ENCODE measurements at places on chromosomes 5 and 9. TPM values are rescaled to one million over a fixed set of nuclear protein-coding genes. Genes with fewer than 3 reads are reported as not detected.

GRCh38 chr5:63351164-63351563, 611.1 kb downstream of the HTR1A start:
- no peak for DNase-seq

DNA sequence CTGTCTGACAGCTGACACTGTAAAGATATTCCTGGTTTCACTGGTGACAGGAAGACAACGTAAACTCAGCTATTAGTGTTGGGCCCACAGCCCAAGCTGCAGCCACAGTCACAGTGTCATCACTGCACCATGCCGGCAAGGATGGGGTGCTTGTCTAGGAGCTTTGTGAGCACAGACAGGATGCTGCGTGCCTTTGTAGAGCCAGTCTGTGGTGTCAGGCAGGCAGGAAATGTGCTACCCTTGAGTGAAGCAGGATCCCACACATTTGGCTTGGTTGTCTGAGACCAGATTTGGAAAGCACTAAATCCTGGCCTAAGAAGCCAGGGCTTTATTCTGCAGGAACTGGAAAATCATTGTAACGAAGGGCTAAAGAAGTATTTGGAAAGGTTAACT, 121.6 kb upstream of the ADAMTS16 start:
- DNase-seq: peak; percentile 1

DNA sequence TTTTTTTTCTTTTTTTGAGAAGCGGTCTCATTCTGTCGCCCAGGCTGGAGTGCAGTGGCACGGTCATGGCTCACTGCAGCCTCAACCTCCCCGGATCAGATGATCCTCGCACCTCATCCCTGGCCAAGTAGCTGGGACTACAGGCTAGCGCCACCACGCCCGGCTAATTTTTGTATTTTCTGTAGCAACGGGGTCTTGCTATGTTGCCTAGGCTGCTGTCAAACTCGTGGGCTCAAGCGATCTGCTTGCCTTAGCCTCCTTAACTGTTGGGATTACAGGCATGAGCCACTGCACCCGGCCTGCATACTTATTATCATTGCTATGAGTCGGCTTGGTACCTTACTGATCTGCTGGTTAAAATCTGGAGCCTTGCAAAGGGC, 790 bp upstream of the IARS1 start:
- no peak for DNase-seq

GRCh38 chr5:142097681-142098080, 10.9 kb upstream of the NDFIP1 start:
- DNase-seq: no peak

DNA sequence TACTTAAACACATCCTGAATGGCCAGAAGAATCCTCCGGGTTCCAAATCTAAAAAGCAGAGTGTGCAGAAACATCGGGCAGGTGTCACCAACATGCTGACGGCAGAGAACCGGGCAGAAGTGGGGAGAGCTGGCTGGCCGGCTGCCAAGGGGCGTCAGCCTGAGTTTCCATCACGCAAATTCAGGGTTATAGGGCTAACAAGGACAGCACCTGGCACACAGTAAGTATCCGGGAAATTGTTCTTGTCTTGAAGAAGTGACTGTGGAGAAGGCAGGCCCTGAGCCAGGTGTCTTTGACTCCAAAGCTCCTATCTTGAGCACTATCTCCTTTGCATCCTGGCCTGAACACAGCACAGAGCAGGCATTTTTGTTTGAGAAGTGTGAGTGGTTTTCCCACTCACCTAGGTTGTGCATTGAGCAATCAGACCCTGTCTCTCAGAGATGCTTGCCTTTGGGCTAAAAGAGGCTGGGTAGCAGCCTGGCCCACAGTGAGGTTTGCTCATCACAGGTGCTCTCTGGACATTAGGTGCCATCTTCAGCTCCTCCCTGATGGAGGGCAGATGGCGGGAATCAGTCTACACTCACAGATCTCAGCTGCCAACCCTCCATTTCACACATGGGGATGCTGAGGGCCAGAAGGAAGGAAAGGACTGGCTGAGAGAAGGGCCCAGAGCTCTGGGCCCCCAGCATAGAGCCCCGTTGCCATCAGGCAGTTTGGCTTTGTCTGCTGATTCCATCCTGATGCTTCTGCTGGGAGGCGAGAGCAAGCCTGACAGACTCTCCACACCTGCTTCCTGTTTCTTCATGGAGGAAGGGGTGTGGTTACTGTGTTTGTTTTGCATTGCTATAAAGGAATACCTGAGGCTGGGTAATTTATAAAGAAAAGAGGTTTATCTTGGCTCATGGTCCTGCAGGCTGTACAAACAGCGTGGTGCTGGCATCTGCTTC, 52.8 kb downstream of the WHRN start:
- DNase-seq: no peak

- no peak for DNase-seq
Measured at GRCh38 chr9:93122721-93123221, 11.3 kb downstream of the NINJ1 start.

DNA sequence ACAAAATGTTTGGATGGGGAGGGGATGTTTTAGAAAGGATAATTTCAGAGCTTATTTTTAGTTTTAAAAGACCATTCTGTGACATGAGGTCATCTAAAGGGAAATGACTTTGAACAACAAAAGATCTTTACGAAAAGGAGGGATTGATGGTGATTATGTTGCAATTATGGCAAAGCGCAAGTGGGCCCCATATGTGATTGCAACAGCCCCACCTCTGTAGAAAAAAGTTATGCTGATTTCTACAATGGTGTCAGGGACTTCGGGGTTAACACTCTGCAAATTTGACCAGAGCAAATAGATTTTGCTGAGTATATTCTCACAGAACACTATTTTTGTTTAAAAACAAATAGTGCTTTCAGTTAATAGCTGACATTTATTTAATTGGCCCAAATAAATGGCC, 312.8 kb downstream of the NSG2 start:
- no peak for DNase-seq

- no peak for DNase-seq
Measured at GRCh38 chr9:40907657-40908624, 220.5 kb downstream of the FOXD4L6 start.

DNA sequence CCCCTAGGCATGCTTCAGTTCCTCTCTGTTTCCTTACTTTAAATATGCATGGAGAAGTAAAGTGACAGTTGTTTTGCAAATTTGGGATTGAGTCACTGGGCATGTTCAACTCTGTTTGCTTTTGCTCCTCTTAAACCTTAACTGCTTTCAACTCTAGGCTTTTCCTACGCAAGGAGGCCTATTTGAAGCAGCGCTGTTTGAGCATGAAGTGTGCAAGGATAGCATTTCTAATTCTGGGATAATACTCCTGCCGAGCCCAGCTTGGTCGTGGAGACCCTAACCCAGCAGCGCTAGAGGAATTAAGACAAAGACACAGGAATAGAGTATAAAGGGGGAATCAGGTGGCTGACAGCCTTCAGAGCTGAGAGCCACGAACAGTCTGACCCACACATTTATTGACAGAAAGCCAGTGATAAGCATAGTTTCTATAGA, 803.4 kb upstream of the CDH10 start:
- no peak for DNase-seq

DNA sequence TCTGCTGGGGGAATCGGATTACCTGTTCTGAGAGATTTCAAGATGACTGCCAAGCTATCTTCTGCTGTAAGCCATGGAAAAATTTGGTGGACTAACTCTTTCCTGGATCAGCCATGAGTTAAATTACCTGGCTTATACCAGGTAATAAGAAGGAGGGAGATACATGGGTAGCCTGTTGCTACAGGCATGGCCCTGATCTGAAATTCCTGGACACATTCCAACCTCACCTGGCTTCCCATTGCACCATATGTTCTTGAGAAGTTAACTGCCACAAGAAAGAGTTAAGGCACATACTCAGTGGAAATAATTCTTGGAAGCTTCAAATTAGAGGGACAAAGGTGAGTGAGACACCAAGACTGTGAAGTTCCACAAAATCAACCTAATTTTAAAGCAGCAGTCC, 371.3 kb downstream of the ACTL7B start:
- DNase-seq: no peak

GRCh38 chr9:123929177-123929869, 603 bp downstream of the DENND1A start:
- peak; percentile 40 for DNase-seq

GRCh38 chr5:18605186-18605585, 970.9 kb downstream of the TAF11L14 start:
- DNase-seq: no peak

DNA sequence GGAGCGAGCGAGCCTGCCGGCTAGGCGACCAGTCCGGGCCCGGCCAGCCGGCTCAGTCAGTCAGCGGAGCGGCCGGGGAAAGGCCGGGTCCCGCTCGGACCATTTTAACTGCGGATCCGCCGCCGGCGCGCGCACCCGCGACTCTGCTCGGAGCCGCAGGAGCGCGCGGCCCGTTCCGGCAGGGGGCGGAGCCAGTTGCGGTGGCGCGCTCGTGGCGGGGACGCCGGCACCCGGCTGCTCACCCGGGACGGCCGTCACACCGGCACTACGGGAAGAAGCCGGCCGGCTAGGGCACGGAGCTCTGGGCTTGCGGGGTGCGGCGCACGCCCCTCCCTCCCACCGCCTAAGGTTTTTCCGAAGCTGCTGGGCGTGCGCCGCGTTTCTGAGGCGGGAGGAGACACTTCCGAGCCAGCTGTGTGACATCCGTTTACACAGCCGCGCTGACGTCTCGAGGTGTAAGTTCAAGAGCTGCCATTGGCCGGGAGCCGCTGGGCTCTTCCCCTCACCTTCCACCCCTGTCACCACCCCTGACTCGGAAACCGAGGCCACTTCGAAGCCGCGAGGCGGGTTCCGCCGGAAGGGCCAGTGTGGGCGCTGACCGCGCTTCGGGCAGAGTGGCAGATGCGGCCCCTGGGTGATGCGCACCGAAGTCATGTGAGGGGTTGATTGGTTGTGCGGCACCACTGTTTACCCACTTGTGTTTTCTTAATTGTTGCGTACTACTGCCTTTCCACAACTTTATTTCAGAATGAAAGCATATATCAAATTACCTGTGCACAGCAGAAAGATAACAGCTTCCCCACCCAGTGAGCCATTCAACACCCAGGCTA, at the start of gene FBXL17:
FBXL17 (minus strand) TSS at position 145 of the 830 bp plus-strand sequence.
- DNase-seq: peak; percentile 92

GRCh38 chr5:9347541-9348295, 198.2 kb downstream of the SEMA5A start:
- no peak for DNase-seq

DNA sequence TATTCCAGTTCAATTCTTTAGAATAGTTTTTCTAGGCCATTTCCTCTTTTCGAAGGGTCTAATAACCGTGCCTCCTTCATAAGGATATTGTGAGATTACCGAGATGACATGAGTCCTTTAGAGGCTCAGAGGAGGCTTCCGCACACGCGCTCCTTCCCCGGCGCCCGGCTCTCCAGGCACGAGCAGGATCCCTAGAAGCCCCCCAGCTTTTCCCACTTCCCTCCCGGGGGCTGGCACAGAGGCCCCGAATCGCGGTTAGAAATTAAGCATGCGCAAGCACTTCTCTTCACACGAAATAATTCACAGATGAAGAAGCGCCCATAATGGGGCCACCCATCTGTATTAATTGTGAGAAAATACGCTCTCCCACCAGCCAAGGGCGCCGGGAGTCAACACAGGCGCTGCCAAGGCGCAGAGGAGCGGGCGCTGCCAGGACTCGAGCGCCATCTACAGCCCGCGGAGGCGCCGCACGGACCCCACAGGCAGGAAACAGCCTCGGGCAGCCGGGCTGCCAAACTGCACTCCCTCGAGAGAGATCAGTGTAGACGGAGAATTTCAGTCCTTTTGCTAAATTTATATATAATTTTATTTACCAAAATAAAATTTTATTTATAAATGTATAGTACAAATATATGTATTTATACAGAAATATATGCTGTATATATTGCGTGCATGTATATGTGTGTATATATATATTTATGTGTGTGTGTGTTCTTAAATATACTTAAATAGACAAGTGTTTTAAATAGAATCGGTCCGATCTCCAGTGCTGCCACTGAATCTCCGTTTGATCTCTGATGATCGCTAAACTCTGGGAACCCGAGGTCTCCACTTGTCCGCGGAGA, 258.1 kb upstream of the NFIL3 start:
- DNase-seq: peak; percentile 71

DNA sequence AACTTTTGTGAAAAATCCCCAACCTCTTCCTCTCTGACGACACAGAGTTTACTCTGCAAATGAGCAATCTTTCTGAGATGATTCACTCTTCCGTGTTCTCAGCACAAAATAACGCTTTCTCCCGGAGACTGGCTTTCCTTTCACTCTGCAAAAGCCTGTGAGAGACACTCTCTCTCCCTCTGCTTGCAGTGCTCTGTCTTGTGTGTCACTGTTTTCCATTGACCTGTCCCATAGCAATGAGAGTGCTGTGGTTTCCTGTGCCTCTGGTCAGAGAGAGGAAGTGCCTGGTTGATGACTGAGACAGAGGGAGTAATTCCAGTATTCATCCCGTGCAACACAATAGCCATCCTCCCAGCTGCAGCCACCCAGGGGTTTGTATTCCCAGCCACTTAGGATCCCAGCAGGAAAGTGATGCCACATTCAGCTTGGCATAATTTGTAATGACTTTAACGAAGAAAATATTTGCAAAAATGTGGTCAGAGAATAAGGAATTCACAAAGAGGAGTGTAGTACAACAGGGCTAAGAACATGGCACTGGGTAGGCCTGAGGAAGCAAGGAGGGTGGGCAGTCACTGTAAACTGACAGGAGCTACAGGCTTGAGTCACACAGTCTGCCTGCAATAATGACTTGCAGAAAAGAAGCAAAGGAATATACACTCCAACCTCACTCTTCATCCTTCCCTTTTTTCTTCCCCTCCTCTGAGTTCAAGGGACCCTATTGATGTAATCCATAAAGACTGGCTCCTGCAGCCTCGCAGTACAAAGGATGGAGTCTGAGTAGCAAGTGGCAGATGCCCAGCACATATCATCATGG, 463.5 kb upstream of the RGMB start:
- peak; percentile 96 for DNase-seq

DNA sequence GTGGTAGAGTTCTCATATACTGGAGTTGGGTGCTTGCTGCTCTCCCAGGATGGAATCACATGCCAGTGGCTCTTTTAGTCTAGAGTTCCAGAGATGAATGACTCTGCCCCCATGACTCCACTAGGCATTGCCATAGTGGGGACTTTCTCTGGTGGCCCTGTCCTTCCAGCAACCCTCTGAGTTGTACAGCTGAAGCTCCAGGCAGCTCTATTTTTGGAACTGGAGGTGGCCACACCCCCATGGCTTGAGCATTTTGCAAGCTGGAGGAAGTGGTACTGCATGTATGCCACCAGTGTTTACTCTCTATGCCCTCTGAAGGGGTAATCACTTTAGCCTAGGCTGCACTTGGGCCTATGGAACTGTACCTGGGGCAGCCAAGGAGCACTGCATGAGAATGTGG, 112.6 kb downstream of the RANBP17 start:
- DNase-seq: no peak

GRCh38 chr9:88071331-88071730, 66.9 kb downstream of the SPATA31C2 start:
- no peak for DNase-seq

GRCh38 chr9:135246248-135247205, 159.1 kb downstream of the OLFM1 start:
- no peak for DNase-seq

The TNC gene
- 65.2 TPM for polyA plus RNA-seq

The GNAQ gene
- 31.4 TPM for polyA plus RNA-seq

The MRPS30 gene
- 33.6 TPM for polyA plus RNA-seq

The FCN2 gene
- 0.17 TPM for polyA plus RNA-seq

The NUTM2G gene
- polyA plus RNA-seq: 0.65 TPM

The SPATA31A3 gene
- not detected for polyA plus RNA-seq

The F12 gene
- not detected for polyA plus RNA-seq

The PCDH12 gene
- 19.5 TPM for polyA plus RNA-seq

The PPP3R2 gene
- not detected for polyA plus RNA-seq

The DNAI1 gene
- polyA plus RNA-seq: not detected

Data from muscle of back (tissue), 13 donors.